ENCODE measurements at places on chromosomes 13 and 19.

DNA sequence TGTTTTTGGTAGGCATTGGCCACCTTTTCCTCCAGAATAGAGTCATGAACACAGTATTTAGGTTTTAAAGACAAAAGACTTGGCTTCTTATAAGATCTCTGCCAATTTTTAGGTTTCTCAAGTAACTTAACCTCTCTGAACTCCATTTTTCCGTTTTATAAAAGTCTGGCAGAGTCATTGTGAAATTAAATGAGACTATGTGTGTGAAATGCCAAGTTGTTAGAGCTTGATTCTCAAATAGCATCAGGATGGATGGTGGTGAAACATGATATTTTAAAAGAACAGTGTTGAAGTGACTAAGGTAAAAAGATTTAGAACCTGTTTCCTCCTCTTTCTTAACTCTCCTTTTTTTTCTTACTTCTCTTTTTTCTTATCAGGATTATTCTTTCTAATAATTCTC lies 617.7 kb upstream of the SLITRK1 start:
- DNase-seq = no peak

DNA sequence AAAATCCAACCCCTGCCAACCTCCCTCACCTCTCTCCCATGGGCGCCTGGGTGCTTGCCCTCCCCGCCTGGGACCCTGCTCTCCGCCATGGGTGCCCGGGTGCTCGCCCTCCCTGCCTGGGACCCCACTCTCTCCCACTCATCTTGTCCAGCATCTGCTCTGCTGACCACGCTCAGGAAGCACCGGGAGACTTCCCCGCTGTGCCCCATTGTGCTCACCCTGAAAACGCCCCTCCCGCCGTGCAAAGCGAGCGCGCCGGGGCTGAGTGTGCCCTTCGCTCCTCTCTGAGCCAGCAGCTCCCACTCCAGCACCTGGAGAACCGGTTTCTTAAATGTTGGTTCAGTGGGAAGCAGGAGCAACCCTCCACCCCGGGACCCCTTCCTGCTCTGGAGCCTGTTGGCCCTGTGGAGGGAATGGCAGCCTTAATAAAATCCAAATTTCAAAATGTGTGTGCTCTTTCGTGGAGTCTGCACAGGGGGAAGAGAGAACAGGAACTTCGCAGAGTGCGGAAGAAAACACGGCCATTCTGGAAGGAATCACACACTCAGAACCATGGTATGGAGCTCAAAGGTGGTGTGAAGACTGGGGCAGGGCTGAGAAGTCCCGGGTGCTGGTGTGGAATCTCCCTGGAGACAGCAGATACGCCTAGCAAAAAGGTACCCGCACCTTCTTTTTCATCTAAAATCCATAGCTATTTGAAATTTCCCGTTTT lies 23.1 kb upstream of the CDC16 start:
- no peak for DNase-seq

DNA sequence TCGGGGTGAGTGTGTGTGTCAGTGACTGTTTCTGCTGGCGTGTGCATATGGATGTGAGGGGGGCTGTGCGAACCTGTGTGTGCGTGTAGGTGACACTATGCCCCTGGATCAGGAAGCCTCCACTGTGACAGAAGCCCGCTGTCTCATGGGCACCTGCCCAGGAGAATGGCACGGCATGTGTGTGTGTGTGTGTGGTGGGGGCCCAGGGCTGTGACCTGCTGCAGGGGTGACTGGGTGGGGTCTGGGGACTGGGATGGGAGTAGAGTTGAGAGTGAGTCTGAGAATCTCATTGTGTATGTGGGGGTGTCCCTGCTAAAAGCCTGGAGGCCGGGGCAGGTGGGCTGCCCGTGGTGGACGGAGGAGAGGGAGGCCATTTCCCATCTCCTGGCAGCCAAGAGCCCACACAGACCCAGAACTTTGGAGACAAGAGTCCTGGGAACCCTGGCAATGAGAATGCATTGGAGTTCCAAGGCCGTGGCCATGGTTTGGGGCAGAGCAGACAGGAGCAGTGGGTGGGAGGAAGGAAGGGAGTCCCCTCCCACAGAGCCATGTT lies 6.4 kb upstream of the TPM4 start:
- no peak for DNase-seq

- no peak for DNase-seq
Measured at GRCh38 chr13:46004491-46004890, 48.1 kb downstream of the ZC3H13 start.

DNA sequence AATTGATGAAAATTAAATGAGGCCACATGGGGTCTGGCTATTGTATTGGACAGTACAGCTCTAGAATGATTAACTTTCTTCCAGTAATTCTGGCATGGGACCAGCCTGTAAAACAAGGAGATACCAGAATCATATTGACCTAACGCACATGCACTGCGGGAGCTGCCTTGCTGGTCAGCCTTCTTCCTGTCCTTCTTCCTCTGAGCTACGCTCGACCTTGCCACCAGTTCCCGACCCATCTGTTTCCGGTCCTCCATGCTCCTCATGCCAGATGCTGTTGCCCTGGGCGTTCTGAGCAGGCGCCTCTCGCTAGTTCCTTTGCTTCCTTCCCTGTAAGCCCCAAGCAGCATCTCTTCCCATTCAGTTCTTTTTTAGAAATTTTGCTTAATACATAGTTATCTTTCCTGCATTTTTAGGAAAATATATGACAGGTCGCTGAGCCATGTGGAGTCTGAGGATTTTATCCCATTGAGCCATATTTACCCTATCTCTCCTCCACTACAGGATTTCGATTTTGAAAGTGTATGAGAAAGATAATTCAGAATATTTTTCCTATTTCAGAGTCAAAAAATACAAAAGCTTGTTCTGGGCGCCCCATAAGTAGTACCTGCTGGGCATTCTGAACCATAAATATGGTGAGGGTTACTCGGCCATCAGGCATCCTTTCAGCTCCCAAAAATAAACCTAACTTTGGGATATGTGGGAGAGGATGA lies 38.6 kb downstream of the TNFRSF19 start:
- DNase-seq = no peak

DNA sequence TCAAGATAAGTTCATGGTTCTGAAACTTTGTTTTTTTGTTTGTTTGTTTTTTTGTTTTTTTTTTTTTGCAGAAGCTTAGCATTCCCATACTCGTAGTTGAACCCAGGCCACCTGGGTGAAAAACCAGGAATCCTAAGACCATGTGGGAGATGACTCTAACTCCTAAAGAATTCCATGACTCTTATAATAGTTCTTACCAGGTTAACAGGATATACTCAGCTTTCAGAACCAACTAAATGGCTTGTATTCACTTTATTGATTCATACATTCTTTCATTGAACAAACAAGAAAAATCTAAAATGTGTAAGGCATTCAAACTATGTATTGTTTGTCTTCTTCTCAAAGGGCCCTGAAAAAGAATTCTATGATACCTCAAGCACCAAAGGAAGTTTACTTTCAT lies 40.5 kb upstream of the KLF5 start:
- DNase-seq = no peak

DNA sequence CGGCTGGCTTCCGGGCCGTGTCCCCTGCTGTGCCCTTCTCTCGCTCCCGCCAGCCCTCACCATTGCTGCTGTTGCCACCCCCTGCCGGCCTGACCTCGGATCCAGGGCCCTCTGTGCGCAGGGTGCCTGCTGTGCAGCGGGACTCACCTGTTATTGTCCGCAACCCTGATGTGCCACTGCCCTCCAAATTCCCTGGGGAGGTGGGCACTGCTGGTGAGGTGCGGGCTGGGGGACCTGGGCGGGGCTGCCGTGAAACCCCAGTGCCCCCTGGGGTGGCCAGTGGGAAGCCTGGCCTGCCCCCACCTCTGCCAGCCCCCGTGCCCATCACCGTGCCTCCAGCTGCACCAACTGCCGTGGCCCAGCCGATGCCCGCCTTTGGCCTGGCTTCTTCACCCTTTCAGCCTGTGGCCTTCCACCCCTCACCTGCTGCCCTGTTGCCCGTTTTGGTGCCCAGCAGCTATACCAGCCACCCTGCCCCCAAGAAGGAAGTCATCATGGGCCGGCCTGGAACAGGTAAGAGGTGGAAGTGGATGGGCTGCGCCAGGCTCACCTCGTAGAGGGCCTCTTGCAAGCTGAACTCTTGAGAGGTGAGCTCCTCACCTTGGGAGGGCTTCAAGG lies 5.1 kb downstream of the CIC start:
- DNase-seq = no peak

- DNase-seq = peak; percentile 22
Measured at GRCh38 chr13:113033054-113033850, 64.2 kb downstream of the MCF2L start.

GRCh38 chr19:51097796-51098195 lies 10.4 kb downstream of the CTU1 start:
- no peak for DNase-seq

GRCh38 chr13:106295971-106296370 lies 239.5 kb downstream of the EFNB2 start:
- DNase-seq = no peak

GRCh38 chr13:25253702-25254101 lies 33.6 kb downstream of the MTMR6 start:
- no peak for DNase-seq

GRCh38 chr13:82506805-82507414 lies 1375.4 kb downstream of the SLITRK1 start:
- no peak for DNase-seq

GRCh38 chr13:97851269-97851668 lies 102.2 kb upstream of the IPO5 start:
- DNase-seq = peak; percentile 40
